ENCODE measurements at places on chromosomes 4 and X. TPM values are rescaled to one million over a fixed set of nuclear protein-coding genes. Genes with fewer than 3 reads are reported as not detected.

- H3K27me3 ChIP-seq: no peaks in the 10 kb centered on the region
- H3K27ac ChIP-seq: no peak overlapping the region
Measured at GRCh38 chr4:121668368-121669162, 28.2 kb downstream of the ANXA5 start.

DNA sequence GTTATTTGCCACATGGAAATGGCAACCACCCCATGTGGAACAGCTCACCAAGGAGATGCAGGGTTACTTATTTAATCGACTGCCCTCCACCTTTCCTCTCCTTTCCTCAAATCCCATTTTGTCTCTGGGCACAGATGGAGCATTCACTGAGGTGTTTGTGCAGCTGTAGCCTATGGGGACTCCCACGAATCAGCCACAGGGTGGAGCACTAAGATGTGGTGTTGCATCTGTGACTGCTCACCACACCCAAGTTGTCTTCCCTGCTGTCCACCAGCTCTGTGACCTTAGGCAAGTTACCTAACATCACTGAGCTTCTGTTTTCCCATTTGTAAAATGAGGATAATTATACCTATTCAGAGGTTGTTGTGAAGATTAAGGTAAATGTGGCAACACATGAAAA is 252.4 kb upstream of the CPEB2 start:
- no peaks in the 10 kb centered on the region for H3K36me3 ChIP-seq
- H3K4me3 ChIP-seq: no peak overlapping the region
- no peaks in the 10 kb centered on the region for H3K4me1 ChIP-seq
- H3K27ac ChIP-seq: no peak overlapping the region
- no peaks in the 10 kb centered on the region for H3K27me3 ChIP-seq

DNA sequence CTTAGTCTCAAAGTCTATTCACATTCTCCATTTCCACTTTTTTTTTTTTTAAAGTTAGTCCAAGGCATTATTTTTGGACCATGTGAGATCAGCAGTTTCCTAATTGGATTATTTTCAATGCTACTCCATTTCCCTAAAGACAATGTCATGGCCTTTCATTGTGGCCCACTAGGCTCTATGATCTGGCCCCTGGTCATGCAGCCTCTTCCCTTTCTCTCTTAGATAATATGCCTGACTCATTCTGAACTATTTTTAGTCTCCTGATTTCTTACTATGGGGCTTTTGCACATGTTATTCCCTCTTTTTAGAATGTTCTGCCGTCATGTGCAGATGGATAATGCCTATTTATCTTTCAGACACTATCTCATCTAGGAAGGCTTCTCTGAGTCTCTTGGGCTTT is 157.3 kb downstream of the TMA16 start:
- H3K27ac ChIP-seq: no peak overlapping the region
- H3K36me3 ChIP-seq: no peaks in the 10 kb centered on the region
- H3K4me3 ChIP-seq: no peak overlapping the region
- H3K4me1 ChIP-seq: no peaks in the 10 kb centered on the region

GRCh38 chrX:130974323-130974722 is 71.3 kb upstream of the ENOX2 start:
- no peak overlapping the region for H3K27ac ChIP-seq
- no peaks in the 10 kb centered on the region for H3K27me3 ChIP-seq
- no peak overlapping the region for H3K4me3 ChIP-seq

The ATP1B4 gene
- total RNA-seq: not detected

The IKBKG gene
- total RNA-seq: 8.1 TPM

GRCh38 chr4:141458501-141458900 is 177.9 kb upstream of the IL15 start:
- no peak for DNase-seq
- no peak overlapping the region for H3K4me3 ChIP-seq
- H3K27ac ChIP-seq: no peak overlapping the region
- H3K27me3 ChIP-seq: no peaks in the 10 kb centered on the region

DNA sequence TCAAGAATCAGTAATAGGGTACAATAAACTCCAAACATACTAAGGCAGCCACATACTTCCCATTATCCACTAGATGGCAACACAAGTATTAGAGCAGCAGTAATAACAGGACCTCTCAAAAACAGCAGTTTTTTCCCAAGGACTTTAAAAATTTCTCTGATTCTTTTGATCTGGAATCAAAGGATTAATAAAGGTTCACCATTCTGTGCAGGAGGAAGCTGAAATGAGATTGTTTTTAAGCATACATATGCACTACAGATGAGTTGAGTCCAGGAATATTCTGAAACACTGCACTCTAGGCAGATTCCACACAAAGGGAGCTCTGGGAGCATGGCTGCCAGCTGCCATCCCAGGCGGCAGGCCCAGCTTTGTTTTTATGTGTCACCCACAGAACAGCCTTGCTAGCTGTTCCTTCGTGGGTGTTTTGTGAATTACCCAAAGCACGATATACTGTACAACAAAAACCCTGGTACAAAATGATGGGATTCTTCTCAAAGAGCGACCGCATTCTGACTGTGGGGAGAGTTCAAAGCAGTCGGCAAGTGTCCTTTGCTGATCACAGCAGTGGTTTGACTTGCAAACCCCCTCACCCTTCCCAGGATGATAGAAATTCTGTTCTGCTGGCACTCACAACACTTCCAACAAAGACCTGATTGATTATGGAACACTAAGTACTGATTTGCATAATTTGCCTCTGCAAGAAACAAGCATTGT is 61.0 kb downstream of the STX18 start:
- no peaks in the 10 kb centered on the region for H3K36me3 ChIP-seq
- no peaks in the 10 kb centered on the region for H3K27me3 ChIP-seq
- DNase-seq: no peak
- H3K4me3 ChIP-seq: no peak overlapping the region

DNA sequence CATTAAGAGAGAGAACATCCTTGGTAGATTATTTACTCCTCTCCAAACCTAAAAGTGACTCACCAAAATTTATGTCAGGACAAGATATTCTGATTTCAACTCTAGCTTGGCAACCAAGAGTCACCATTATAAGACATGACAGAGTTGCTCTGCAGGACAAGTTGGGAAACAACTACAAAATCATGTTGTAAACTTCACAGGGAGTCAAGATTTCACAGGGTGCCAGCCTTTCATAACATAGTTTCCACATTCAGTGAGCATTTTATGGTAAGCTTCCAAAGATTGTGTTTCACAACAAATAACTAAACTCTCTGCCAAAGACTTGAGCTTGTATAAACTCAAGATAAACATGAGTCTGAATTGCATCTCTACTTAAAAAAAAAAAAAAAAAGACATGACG is 121.0 kb upstream of the DIAPH2 start:
- no peak overlapping the region for H3K27ac ChIP-seq
- DNase-seq: no peak
- no peaks in the 10 kb centered on the region for H3K4me1 ChIP-seq
- H3K27me3 ChIP-seq: no peaks in the 10 kb centered on the region
- H3K36me3 ChIP-seq: no peaks in the 10 kb centered on the region

The F8A3 gene
- total RNA-seq: 4.5 TPM

DNA sequence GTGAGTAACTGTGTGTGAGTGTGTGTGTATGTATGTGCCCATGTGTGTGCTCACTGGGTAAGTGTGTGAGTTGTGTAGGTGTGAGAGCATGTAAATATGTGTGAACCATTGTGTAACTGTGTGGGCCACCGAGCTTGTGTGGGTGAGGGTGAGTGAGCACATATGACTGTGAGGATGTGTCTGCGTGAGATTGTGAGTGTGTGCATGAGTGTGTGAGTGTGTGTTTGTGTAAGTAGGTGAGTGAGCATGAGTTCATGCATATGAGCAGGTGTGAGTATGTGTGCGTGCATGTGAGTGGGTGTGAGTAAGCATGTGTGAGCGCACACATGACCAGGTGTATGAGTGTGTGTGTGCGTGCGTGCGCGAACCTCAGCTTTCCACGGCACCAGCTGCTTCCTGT is 1.4 kb upstream of the ATP2B3 start:
- no peak overlapping the region for H3K4me3 ChIP-seq
- DNase-seq: no peak
- no peak overlapping the region for H3K27ac ChIP-seq
- no peaks in the 10 kb centered on the region for H3K27me3 ChIP-seq
- no peaks in the 10 kb centered on the region for H3K4me1 ChIP-seq

The FANCB gene
- total RNA-seq: 10.0 TPM

- H3K27me3 ChIP-seq: no peaks in the 10 kb centered on the region
- H3K4me3 ChIP-seq: no peak overlapping the region
- H3K36me3 ChIP-seq: no peaks in the 10 kb centered on the region
- H3K27ac ChIP-seq: no peak overlapping the region
- no peak for DNase-seq
- H3K4me1 ChIP-seq: no peaks in the 10 kb centered on the region
Measured at GRCh38 chrX:85026170-85026569, 22.5 kb downstream of the APOOL start.

DNA sequence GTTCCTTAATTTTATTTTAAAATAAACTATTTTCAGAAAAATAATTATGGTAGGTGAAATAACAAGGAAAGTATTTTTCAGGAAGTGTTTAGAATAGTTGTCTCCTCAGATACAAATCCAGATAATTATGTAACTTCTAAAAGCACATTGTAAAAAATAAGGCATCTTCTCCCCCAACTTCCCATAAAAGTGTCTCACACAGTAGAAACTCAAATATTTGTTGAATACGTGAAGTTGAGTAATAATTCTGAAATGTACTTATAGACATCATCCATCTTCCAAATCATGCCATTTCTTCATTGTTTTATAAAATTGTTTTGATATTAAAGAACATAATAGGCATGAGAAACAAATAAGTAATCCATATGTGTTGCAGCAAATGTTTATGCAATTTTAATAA is 18.0 kb downstream of the SHISA3 start:
- H3K4me3 ChIP-seq: no peak overlapping the region
- H3K4me1 ChIP-seq: no peaks in the 10 kb centered on the region
- H3K27ac ChIP-seq: no peak overlapping the region
- no peak for DNase-seq
- H3K27me3 ChIP-seq: no peaks in the 10 kb centered on the region

GRCh38 chrX:3576886-3577501 is 136.5 kb downstream of the PRKX start:
- no peak overlapping the region for H3K4me3 ChIP-seq
- H3K27me3 ChIP-seq: no peaks in the 10 kb centered on the region
- no peak overlapping the region for H3K27ac ChIP-seq
- H3K36me3 ChIP-seq: no peaks in the 10 kb centered on the region
- no peak for DNase-seq

DNA sequence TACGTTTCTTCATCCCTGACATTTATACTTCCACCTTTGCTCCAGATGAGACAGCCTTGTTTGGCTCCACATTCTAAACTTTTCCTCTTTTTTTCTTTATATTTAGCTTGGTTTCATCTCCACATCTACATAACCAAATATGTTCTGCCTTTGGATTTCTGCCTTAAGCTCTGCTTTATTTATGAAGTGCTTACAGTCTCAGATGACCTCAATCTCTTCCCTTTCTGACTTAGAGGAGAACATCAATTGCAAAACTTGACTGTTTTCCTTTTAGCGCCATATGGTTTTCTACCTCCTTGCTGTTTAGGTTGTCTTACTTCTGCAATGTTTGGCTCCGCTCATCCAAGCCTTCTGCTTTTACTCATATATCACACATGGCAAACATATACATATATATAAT is 7.5 kb downstream of the ASB5 start:
- H3K36me3 ChIP-seq: no peaks in the 10 kb centered on the region
- DNase-seq: no peak
- no peaks in the 10 kb centered on the region for H3K27me3 ChIP-seq
- no peak overlapping the region for H3K27ac ChIP-seq

DNA sequence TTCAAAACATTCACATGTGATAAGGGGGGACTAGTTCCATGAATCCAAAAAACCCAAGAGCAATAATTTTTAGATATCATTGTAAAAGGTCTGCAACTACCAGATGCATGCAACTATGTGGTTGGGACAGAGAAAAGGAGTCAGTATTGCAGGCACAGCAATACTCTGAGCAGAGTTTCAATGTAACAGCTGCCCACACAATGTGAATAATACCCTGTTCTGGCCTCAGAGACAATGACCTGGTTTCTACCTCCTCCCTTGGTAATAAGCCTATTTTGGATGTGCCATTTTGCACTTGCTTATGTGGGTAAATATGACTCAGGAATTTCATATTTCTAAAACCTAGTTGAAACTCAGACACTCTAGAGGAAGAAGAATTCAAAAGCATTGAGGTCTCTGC is 194.8 kb upstream of the RASGEF1B start:
- H3K27me3 ChIP-seq: no peaks in the 10 kb centered on the region
- DNase-seq: no peak
- H3K36me3 ChIP-seq: no peaks in the 10 kb centered on the region
- H3K4me3 ChIP-seq: no peak overlapping the region

GRCh38 chr4:71322425-71322824 is 16.4 kb upstream of the SLC4A4 start:
- no peaks in the 10 kb centered on the region for H3K36me3 ChIP-seq
- no peak overlapping the region for H3K4me3 ChIP-seq

- H3K36me3 ChIP-seq: peaks cover 9% of the 10 kb centered on the region
- no peaks in the 10 kb centered on the region for H3K27me3 ChIP-seq
- H3K27ac ChIP-seq: no peak overlapping the region
- no peak for DNase-seq
Measured at GRCh38 chr4:1330761-1331590, 16.0 kb upstream of the UVSSA start.

The TRPC3 gene
- not detected for total RNA-seq

The PPID gene
- 56.8 TPM for total RNA-seq
